Muscle of arm (tissue), 14 donors: ENCODE measurements at places on chromosomes 11 and 22. TPM values are rescaled to one million over a fixed set of nuclear protein-coding genes. Genes with fewer than 3 reads are reported as not detected.

The LARGE2 gene
- 22.0 TPM for polyA plus RNA-seq

DNA sequence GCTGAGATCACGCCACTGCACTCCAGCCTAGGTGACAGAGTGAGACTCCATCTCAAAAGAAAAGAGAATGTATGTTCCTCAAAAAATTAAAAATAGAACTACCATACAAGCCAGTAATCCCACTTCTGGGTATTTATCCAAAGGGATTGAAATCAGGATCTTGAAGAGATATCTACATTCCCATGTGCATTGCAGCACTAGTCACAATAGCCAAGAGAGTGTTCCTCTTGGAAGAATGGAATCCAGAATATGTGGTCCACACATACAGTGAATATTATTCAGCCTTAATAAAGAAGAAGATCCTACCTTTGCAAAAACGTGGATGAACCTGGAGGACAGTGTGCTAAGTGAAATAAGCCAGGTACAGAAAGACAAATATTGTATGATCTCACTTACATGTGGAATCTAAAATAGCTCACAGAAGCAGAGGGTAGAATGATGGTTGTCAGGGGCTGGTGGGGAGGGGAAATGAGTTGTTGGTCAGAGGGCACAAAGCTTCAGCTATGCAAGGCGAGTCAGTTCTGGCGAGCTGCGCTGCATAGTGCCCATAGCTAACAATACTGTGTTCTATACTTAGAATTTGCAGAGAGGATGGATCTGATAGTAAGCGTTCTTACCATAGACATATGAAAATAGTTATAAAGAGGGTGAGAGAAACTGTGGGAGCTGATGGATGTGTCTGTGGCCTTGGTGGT is 32.1 kb downstream of the GRIK4 start:
- no peak for DNase-seq

The NXPE2 gene
- polyA plus RNA-seq: 0.23 TPM

- DNase-seq: peak; percentile 50
These were observed 590.0 kb downstream of the METTL15 start for GRCh38 chr11:28697920-28698827.

The CDKN1C gene
- polyA plus RNA-seq: 2,783 TPM

DNA sequence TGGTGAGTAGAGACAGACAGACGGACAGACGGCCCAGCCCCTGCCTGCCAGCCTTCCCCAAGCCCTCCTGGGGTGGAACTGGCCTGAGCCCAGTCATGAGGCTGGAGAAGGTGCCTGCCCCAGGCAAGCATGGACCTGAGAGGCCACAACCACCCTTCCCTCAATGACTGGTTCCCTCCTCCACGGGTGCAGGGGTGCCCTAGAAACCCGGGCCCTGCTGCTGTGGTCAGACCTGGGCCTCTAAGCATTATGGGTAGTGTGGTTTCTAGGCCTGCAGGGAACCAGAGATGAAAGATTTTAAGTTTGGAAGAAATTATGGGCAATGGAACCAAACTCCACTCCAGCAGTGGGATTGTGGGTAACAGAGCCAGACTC is 13.5 kb downstream of the RHBDD3 start:
- no peak for DNase-seq

DNA sequence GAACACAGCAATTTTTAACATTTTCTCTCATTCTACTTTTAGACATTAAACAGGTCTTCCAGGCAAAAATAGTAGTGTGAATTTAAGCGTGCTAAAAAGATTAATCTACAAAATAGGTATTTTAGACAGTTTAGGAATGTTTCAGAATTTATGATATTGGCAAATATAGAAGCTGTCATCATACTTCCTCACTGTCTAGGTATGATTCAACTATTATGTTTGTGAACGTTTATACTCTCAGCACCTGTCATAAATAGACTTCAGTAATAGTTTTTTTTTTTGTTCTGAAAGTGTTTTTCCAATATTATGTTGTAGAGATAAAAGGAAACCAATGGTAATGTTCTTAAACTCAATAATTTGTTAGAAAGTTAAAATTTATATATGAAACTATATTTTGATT is 103.0 kb downstream of the ARHGAP42 start:
- DNase-seq: no peak

The DDI1 gene
- not detected for polyA plus RNA-seq

DNA sequence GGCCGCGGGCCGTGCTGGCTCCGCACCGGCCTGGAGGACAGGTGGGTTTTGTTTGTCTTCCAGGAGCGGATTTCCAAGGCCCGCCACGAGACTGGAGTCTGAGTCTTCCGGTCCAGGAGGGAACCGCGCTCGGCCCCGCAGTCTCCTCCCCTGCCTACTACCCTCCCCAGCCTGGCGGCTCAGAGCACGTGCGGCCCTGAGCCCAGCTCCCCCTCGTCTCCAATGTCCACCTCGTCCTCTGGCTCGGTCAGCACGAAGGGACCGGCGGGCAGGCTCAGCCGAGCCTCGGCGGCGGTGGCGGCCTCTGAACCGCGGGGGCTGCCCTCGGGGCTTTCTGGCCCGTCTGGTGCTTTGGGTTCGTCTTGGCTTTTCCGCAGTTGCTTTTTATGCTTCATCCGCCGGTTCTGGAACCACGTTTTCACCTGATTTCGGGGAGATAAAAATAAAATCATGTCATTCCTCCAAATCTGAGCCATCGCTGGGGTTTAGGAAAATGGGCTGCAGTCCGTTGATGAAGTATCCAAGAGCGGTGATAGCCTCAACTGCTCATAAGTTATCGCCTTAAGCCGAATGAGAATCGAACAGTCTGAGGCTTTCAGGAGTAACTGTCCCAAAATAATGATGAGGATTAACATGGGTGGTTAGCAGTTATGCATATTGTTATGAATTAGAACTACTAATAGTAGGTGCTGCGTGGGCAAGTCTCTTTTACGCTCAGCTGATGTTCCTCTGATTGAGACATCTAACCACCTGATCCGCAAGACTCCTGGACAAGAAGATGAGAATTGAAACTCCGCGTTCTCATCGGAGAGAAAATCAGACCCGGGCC is 4.0 kb downstream of the BSX start:
- no peak for DNase-seq

The NAALADL1 gene
- 8.6 TPM for polyA plus RNA-seq

- no peak for DNase-seq
These were observed 7.4 kb downstream of the SLN start for GRCh38 chr11:107704451-107704850.

- no peak for DNase-seq
These were observed 61.0 kb downstream of the LIF start for GRCh38 chr22:30185549-30185948.

The MS4A12 gene
- polyA plus RNA-seq: not detected

The KCTD14 gene
- polyA plus RNA-seq: 0.97 TPM

DNA sequence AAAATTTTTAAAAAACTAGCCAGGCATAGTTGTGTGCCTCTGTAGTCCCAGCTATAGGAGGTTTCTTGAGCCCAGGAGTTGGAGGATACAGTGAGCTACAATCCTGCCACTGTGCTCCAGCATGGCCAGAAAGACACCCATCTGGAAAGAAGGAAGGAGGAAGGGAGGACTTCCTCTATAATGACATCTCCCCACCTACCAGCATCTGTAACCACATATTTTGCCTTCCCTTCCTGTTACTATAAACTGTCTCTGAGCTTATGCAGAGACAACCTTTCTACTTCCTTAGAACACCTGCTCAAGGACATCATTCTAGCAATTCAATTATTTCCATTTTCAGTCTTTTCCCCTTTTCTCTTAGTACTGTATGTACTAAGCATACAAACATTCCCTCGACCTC is 2.2 kb upstream of the NUP160 start:
- no peak for DNase-seq

The CCDC188 gene
- polyA plus RNA-seq: 2.4 TPM

The SPON1 gene
- 17.8 TPM for polyA plus RNA-seq

- DNase-seq: peak; percentile 7
These were observed 90.2 kb downstream of the SEZ6L start for GRCh38 chr22:26259510-26259909.

- DNase-seq: no peak
These were observed at the start of gene MPZL2 for GRCh38 chr11:118263695-118264568. TSS of gene MPZL2 (minus strand) at chr11:118264297. CDS start at chr11:118264153, 144 bp downstream.

DNA sequence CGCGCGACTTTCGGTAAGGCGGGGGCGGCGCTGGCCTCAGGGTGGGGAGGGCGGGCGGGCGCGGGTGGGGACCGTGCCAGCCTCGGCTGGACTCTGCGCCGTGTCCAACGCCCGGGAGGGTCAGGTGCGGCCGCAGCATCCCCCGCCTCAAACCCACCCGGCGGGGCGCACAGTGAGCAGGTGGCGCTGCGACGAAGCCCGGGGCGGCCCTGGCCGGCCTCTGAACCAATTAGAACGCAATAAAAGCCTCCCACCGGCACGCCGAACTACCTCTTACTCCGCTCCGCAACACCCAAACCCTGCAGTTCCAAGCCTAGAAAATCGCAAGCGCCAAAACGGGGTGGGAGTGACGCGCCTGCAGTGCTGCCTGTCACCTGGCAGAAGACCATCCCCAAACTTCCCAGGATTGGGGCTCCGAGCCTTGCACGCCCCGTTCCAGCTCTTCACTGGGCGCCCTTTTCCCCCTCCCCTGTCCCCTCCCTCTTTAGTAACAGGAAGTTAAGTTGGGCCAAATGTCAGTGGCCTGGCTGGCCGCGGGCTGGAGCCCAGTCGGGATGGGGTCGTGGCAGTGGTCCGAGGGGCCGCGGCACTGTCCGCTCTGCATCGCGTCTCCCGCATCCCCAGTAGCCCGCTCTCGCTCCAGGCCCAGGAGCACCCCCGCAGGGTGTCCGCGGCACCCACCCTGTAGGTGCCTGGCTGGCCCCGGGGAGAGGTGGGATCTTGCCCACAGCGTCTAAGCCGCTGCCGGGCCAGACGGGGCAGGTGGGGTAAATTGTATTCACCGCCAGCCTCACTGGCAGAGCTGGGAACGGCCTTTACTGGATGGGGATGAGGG is 541 bp downstream of the MICAL2 start:
- no peak for DNase-seq
